ENCODE measurements at places on chromosomes 3 and 15.

- no peak for DNase-seq
Observed at GRCh38 chr3:13483286-13483685, 3.2 kb downstream of the HDAC11 start.

DNA sequence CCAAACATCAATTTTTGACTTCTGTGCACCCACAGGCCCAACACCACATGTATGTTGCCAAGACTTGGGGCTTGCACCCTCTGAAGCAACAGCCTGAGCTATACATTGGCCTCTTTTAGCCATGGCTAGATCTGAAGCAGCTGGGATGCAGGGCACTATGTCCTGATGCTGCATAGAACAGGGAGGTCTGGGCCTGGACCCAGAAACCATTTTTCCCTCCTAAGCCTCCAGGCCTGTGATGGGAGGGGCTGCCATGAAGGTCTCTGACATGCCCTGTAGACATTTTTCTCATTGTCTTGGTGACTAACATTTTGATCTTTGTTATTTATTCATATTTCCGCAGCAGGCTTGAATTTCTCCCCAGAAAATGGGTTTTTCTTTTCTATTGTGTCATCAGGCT lies 330.0 kb downstream of the PYDC2 start:
- no peak for DNase-seq

- DNase-seq = no peak
Observed at GRCh38 chr3:27488821-27489220, 4.6 kb upstream of the SLC4A7 start.

GRCh38 chr15:39892418-39892817 lies 27.6 kb downstream of the GPR176 start:
- no peak for DNase-seq

- no peak for DNase-seq
Observed at GRCh38 chr3:194092881-194093301, 43.1 kb upstream of the HES1 start.

Data from Caco-2 (cell line).